DMS 273 treated with DMSO at 0.1 percent for 48 hours (cell line): ENCODE measurements at places on chromosomes 11 and 22.

GRCh38 chr11:102120437-102120973 is 10.3 kb downstream of the YAP1 start:
- DNase-seq, result no peak

DNA sequence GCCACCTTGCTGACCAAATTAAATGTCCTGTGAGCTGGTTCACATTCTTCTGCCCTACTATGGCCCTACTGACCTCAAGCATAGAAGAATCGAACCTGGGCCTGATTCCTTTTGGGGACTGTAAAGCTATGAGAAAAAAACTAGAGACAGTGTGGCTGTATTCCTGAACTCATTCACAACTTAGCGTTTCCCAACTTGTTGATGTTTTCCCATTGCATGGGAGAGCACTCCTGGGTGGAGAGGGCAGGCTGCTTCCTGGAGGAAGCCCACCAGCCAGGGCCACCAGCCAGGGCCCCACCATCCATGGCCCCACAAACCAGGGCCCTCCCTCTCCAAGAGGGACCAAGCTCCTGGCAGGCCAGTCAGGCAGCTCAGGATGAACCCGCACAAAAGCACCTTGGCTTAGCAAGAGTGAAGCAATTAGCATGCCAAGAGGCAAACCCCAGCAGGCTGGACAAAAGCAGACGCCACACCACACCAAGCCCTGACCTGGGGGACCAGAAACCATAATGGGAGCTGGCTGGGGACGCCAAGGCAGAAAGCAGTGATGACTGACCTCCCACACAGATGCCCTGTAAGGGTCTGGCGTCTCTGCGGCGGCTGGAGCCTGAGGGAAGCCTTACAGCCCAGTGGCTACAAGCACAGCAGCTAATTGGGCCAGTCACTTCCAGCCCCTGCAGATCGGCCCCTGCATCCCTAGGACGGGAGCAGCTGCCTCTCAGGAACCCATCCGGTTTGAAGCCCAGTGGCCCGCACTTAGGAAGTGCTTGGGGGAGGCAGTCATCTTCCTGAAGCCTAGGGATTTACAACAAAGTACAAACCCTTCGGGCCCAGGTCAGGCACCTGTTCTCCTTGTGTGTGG is 2.1 kb downstream of the CERK start:
- no peak for DNase-seq

- no peak for DNase-seq
These were observed 27.3 kb downstream of the FAM168A start for GRCh38 chr11:73570415-73571114.

GRCh38 chr11:44033411-44033850 is 14.3 kb upstream of the ACCSL start:
- no peak for DNase-seq

DNA sequence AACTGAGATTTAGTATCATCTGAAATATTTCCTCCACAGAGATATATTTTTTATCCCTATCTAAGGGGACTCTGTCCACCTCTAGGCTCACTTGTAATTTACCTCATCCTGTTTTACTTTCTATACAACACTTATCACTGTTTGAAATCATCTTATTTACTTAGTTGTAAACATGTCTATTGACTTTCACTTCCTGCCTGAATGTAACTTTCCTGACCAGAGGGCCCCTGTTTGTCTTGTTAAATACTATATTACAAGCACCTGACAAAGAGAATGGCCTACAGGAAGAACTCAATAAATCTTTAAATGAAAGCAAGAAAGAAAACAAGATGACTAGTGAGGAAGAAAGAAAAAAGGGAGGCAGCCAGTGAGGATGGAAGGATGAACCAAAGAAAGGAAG is 1727.5 kb downstream of the LRRC4C start:
- no peak for DNase-seq

- DNase-seq, result no peak
These were observed 867.6 kb downstream of the TBC1D22A start for GRCh38 chr22:47629791-47630655.

DNA sequence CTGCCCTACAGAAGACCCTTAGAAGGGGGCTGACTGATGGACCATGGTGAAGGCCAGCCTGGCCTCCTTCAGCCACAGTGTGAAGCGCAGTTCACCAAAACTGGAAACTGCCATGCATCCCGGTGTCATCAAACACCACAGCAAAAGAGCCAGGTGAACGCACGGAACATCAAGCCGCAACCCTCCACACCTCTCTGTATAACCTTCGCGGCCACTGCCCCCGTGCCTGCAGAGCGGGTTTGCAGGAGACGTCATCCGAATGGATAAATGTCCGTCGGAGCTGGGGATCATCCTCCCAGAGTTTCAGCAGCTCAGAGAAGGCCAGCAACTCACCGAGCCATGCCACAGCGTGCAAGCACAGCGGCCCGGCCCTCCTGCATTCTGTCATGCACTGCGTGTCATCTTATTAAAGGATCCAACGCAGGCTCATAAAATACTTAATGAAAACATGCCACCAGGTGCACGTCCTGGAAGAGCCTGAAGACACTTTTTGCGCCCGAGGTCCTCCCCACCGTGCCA is 309.9 kb downstream of the BRD1 start:
- DNase-seq, result no peak

- DNase-seq, result no peak
These were observed 1.2 kb downstream of the CARNS1 start for GRCh38 chr11:67416416-67417335.

DNA sequence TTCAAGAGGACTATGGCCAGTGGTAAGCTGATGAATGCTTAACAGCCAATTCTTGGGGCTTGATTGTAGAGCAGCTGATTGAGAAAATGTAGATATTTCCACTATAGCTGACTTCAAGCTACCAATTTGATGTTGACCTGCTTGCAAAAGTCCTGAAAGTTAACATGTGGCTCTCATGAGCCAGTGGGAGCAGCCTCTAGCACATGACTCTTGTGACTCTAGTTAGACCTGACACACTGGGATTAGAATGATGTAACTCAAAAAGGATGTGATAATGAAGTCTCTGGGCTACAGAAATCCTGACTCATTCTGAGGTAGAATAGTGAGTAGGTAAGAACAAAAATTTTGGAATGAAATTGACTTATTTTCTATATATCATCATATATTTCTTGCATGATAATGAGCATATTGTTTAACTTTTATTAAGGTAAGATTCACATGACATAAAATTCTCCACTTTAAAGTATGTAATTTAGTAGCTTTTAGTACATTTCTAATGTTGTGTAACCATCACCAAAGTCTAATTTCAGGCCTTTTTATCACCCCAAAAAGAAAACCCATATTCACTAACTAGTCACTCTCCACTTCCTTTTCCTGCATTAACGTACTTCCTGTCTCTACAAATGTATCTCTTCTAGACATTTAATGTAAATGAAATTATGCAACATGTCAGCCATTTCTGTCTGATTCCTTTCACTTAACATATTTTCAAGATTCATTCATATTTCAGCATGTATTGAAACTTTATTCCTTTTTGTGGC is 16.1 kb upstream of the OR52H1 start:
- DNase-seq, result no peak

- no peak for DNase-seq
These were observed 56.3 kb downstream of the BCR start for GRCh38 chr22:23236440-23237184.

GRCh38 chr11:7154881-7155361 is 66.1 kb downstream of the RBMXL2 start:
- no peak for DNase-seq

DNA sequence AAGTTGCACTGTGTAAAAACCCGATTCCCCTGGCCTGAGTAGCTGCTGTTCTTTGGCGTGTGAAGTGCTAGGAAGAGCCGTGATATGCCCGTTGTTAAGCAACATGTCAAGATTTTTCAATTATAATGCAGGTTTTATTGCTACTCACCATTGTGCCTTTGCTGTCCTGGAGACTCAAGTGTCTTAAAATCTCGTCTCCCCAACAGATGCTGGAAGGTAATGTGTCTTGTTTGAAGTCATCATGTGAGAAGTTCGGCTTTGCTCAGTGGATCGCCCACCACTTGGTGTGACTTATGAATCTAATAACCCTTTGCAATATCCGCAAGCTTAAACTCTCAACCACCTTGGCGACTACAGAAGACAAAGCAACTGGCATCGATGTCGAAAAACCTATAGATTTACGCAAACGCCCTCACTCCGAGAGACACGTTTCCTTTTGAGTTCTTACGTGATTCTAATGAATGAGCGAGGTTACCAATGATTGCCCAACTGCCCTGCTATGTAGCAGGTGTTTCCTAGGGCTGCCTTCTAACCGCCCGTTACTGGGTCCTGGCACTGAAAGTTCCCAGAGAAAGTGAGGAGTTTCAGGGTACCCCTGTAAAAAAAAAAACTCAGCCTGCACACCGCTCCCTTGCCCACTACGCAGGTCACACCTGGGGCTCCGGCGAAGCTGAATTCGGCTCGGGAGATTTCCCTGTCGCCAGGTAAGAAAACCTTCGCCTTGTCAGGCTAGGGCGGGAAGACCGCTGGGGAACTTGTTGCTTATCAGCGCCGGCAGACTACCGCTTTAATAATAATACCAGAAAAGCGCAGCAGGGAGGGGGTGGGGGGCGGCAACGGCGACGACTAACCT is 21.2 kb upstream of the BDNF start:
- DNase-seq, result no peak

- peak; percentile 53 for DNase-seq
These were observed 237.4 kb downstream of the TTC28 start for GRCh38 chr22:28442264-28442710.

DNA sequence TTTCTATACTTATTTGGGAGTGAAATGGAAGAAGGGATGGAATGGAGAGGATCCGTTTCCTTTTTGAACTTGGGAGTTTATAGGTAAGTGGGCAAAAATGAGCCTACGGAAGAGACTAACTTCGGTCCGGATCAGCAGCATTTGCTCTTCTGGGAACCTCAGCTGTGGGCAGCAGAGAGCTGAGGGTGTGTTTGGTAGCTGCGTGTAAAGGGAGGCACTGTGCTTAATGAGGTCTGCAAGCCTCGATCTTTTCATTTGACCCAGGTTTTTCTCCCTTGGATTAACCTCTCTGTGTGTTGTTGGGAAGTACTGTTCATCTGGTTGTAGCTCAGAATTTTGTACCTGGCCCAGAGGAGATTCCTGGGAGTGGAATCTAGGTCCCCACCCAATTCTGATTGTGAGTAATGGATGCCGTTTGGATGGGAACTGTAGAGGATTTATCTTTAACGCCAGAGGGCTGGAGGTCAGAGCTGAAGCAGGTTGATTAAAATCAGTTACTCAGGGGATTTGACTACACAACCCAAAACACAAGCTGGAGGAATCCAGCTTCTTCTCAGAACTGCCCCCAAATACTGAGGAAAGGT is 201.6 kb upstream of the SORL1-AS1 start:
- no peak for DNase-seq

GRCh38 chr11:34921156-34921555 is 4.7 kb downstream of the PDHX start:
- no peak for DNase-seq

DNA sequence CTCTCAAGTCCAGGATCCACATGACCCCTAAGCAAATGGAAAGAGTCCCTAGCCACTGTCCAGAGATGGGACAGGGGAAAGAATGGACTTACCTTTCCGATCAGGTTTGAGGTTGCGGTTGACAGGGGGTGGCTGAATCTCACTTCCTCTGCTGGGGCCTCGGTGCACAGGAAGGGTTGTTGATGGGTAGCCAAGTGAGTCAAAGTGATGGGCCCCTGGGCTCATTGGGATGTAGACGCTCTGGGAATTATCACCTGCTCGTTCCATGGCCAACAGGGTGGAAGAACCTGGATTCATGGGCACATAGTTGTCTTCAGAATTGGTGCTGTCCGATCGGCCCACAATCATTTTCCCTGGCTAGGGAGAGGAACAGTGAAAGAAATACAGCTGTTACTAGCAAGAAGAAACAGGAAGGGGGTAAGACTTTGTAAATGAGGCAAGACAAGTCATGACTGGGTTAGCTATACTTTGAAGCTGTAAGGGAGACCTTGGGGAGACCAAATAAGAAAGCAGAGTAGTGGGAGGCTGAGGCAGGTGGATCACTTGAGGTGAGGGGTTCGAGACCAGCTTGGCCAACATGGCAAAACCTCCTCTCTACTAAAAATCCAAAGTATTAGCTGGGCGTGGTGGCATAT is 34.7 kb downstream of the USP35 start:
- no peak for DNase-seq

GRCh38 chr11:103619480-103619879 is 417.0 kb upstream of the DDI1 start:
- no peak for DNase-seq

GRCh38 chr11:117668321-117668751 is 128.7 kb downstream of the DSCAML1 start:
- DNase-seq, result peak; percentile 16

DNA sequence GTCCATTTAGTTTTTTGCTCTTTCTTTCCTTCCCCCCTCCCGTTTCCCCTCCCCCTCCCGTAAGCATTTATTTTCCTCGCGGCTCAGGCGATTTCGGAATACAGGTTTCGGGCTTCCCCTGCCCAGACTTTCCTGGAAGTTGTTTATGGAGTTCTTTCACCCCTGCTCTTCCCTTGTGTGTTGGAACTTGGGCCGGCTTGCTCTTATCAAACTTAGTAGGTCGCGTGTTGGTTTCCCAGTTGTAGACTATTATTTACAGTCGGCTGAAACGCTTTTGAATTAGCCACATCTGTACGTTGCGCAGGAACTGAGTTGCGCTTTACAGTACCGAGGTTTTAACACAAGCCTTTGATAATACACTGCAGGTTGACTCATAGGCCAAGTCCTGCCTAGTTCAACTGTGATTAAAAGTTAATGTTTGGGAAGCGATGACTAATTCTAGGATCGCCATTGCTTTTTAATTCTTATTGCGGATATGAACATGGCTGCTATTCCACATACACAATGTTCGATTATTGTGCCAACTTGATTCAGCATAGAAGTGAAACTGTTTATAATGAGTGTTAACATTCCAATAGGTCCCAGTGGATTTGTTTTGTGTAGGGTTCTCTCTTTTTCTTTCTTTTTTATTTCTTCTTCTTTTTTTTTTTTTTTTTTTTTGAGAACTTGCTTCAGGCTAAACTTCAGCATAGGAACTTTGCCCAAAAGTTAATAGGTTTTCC is 1.7 kb downstream of the YAP1 start:
- DNase-seq, result no peak

- no peak for DNase-seq
These were observed 102.7 kb downstream of the FAR1 start for GRCh38 chr11:13771151-13771550.
